ENCODE measurements at places on chromosomes 13 and 19.

DNA sequence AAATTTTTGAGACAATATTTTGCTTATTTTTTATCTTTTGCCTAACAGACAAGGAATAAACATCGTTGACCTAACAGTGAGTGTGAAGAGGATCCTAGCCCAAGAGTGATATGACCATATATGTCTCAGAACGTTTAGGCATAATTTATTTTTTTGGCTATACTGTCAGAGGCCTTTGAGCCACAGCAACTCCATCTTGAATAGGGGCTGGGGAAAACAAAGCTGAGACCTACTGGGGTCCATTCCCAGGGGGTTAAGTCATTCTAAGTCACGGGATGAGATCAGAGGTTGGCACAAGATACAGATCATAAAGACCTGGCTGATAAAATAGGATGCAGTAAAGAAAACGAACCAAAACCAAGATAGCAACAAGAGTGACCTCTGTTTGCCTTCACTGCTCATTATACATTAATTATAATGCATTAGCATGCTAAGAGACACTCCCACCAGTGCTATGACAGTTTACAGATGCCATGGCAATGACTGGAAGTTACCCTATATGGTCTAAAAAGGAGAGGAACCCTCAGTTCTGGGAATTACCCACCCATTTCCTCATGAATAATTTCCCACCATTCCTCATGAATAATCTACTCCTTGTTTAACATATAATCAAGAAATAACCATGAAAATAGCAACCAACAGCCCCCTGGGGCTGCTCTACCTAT is 510.9 kb upstream of the PCDH9 start:
- no peak for DNase-seq

DNA sequence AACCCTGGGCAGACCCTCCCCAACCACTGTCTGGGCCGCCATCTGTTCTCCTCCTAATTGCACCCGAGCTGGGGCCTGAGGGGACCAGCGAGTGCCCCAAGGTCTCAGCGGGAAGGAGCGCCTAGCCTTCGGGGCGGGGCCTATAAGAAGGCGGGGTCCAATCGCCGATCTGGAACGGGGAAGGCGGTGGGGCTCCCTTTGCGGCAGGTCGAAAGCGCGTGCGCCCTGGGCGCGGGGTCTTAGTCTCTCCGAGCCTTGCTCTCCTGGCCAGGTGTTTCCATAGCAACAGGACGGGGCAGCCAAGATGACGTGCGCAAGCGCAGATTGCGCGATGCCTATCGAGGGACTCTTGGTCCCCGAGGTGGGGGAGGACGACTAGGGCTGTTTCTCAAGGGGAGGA is 2.8 kb downstream of the MAST1 start:
- no peak for DNase-seq

DNA sequence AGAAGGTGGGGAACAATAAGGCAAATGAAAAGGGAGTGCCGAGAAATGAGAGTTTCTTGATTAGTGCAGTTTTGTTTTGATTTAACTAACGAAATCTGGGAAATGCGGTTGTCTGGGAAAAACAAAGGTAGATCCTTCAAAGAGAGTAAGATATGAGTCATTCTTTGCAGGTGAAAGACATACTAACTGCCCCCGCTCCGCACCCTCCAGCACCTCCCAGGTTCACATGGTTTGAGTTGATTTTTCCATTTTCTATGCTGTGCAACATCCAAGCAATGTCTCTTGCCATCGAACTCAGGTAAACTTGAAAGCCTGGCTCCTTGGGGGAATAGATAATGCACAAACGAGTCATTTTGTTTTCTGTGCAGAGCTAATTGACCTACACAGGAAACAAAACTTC is 84.1 kb upstream of the KLF12 start:
- DNase-seq, result no peak

DNA sequence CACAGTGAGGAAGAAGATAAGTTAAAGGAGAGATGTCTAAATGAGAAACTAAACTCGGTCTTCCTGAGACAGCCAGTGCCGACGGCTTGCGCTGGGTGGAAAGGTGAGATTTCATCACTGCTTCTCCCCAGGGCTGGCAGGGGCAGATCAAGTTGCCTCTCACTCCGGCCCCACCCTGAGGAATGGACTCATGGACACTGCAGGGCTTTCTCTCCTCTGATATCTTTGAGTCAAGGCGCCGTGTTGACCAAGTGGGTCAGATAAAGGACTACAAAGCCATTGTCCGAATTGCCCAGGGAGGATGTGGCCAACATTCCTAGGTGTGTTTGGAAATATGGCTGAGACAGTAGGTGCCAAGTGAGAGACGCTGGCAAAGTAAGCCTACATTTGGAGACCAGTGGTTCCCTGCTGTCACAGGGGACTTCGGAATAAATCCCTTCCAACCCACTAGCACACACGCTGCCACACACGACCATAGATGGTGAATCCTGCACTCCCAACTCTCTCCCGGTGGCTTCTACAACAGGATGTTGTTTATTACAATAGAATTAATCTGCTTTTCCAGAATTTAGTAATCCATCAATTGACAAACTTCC is 156.5 kb upstream of the TSC22D1 start:
- no peak for DNase-seq

GRCh38 chr19:42124386-42124901 is 7.8 kb downstream of the POU2F2 start:
- DNase-seq, result no peak

DNA sequence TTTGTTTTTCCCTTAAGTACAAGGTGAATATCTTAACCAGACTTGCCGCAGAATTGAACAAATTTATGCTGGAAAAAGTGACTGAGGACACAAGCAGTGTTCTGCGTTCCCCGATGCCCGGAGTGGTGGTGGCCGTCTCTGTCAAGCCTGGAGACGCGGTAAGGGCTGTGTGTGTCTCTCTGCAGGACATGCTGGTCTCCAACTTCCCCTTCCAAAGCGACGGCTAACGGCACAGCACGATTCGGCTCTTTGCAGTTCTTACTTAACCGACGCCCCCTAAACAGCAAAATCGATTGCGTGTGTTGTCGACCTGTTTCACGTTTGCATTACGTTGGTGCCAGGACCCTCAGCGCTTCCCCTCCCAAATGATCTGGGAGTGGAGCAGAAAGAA is 73.2 kb downstream of the GGACT start:
- DNase-seq, result no peak

- DNase-seq, result no peak
Observed at GRCh38 chr19:42059196-42059595, 10.8 kb downstream of the GRIK5 start.

- no peak for DNase-seq
Observed at GRCh38 chr13:32660227-32660626, 74.0 kb downstream of the PDS5B start.

GRCh38 chr19:6613711-6614110 is 22.8 kb upstream of the CD70 start:
- no peak for DNase-seq

Measured in hypothalamus (tissue), 51 donors.